ENCODE measurements at places on chromosomes 5 and 9. TPM values are rescaled to one million over a fixed set of nuclear protein-coding genes. Genes with fewer than 3 reads are reported as not detected.

The ZBED3 gene
- total RNA-seq = 6.5 TPM

The TXNDC8 gene
- not detected for total RNA-seq

The IDNK gene
- total RNA-seq = 3.4 TPM

The CDH9 gene
- not detected for total RNA-seq

The NR5A1 gene
- total RNA-seq = not detected

The GRXCR2 gene
- 5.5 TPM for total RNA-seq

The IL5 gene
- not detected for total RNA-seq

The CCDC127 gene
- 9.4 TPM for total RNA-seq

The ANKRD55 gene
- not detected for total RNA-seq
